ENCODE measurements at places on chromosomes 6 and 20.

DNA sequence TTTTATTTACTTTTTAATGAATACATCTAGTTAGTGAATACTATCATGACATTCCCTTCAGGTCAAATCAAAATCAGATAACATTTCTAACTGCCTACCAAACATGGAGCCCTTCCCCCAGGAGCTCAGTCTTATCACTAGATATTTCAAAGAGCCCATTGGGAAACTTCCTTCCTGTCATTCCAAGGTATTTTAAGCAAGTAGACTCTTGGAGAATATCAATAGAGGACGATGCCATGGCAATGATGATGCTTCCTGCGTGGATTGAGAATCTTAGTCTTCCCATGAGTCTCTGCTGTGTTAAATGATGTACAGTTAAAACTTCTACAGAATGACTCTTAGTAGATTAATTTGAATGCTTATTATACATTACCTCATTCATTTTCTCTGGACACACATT, 384.9 kb downstream of the CENPW start:
- DNase-seq, result no peak

DNA sequence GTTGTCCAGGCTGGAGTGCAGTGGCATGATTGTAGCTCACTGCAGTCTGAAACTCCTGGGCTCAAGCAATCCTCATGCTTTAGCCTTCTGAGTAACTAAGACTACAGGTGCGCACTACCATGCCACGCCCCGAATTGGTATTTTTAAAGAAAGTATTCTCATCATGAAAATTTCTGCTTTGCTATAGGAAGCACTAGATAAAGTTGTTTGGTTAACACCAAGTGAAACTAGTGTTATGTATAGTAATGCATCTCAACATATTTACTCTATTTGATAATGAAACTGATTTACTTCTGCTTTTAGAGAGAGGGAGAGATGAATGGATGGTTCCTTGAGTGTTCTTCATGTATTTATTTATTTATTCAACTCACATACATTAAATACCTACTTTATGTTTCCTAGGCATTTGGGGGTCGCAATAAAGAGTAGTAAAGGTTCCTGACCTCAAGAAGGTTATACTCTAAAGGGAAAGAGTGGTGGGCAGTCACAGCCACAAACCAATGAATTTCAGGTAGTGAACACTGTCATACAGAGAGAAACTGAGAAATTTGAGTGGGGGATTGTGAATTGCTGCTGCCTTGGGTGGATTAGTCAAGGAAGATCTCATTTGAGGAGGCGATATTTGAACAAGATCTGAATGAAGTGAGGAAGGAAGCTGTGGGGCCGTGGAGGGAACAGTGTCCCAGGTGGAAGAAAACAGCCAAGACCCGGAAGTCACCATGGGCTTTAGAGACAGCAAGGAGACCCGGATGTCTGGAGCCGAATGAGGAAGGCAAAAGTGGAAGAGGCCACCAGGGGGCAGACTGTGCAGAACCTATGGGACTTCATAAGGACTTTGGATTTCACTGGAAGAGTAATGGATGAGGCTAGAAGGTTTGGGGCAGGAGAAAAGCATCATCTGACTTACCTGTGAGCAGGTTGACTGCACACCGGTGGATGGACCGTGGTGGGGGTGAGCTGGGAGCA, 185.6 kb downstream of the TSHZ2 start:
- peak; percentile 68 for DNase-seq

GRCh38 chr6:96116674-96117073, 100.9 kb downstream of the FUT9 start:
- DNase-seq, result peak; percentile 4

DNA sequence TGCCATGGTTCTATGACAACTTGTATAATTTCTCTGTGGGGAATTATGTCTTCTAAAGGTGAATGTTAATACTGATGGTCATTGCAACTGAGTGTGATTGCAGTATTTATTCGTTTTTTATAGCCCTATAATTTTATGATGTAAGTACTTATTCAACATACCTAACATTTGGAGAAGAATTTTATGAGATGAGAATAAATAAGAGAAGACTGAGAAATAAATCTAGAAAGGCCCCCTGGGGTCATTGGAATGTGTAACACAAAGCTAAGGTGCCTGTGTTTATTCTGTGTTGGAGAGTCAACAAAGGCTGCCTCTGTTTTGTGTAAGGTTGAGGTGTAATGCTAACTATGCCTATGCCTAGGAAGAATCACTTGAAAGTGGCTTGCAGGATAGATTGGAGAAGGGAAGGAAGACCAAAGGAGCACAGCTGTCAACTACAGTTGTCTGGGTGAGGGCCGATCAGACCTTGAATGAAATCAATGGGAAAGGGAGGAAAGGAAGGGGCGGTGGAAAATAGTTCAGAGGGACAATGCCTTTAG, 1076.7 kb downstream of the KIF16B start:
- no peak for DNase-seq

DNA sequence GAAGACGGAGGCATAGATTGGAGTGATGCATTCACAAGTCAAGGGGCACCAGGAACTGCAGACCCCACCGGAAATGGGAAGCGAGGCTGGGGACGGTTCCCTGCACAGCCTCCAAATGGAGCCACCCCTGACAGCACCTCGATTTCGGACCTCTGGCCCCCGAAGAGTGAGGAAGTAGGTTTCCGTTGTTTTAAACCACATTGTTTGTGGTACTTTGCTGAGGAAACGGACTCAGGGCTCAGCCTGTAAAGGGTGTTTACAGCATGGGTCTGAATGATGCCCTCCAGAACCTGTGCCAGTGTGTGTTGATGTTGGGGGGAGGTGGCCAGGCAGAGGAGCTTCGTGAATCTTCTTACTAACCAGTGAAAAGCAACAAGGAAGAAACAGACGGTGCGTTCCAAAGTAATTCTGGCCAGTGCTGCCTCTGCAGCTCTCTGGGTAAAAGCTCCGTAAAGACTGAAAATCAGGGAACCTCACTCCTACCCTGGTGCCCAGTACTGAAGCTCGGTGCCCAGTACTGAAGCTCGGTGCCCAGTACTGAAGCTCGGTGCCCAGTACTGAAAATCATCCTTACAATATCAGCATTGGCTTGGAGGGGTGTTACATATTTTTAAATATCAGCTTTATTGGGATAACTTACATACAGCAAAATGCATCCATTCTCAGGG, 30.1 kb upstream of the CCR6 start:
- DNase-seq, result no peak

DNA sequence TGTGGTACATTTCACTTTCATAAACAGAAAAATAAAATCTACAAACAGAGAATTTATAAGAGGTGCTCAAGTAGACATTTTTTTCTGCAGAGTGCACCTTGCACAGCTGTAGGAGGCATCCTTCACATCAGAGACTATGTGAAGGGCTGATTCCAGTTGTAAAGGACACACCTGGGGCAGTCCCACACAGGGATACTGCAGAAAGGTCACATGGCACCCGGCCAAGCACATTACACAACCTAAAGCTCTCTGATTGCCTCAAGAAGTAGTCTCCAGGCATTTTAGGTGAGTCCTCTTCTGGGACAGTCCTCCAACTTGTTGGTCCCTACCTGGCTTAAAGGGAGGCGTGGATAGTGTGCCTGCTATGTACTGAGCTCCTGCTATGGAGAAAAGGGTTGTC, 502.9 kb upstream of the NOX3 start:
- no peak for DNase-seq

GRCh38 chr20:1469306-1469905, 2.8 kb upstream of the NSFL1C start:
- DNase-seq, result no peak

DNA sequence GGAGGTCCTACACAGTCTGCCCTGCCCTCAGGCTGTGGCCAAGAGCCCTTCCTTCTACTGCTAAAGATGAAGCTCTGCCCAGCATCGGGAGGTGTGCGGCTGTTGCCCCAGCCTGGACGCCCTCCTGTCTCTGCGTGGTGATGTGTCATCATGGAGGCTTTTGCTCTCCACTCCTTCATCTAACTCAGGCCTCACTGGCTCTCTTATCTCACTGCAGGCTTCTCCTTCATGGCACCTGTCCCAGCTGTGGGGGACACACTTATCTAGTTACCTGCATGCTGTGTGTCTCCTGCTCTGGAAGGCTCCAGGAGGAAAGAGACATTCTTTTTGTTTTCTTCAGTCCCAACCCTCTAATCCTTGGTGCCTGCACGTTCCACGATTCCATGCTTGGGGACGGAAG, 89.1 kb downstream of the PSMG4 start:
- DNase-seq, result no peak

DNA sequence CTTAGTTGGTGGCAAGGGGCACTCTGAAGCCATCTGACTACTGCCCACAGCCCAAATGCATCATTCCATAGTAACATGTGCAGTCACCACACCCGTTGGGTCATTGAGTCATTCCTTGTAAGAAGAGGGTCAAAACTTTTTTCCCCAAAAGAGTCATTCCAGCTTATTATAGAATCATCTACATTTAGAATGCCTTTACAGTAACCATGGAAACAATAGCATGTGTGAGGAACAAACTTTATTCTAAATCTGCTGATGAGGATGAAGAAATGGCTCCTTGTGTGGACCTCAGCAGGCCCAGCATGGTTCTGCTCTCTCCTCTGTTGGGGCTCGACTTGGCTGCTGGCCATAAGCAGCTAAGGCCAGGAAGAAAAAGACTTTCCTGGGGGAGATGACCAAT, 111.2 kb upstream of the PTPRT start:
- DNase-seq, result no peak

DNA sequence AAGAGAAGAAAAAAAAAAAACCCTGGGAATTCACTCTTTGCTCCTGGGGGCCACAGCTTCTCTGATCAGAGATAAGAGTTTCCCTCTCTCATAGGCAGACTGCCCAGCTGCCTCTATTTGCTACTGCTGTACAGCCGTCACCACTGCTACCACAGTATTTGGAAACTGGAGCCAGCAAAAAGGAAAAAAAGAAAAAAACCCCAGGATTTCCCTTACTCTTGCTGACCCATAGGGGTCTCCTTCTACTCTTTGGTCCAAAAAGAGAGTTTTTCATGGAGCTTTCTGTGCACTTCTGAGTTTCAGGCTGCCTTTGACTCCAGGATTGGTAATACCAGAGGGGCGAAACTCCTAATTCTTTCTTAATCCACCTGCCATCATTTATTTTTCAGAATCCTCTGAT, 89.7 kb downstream of the MDGA1 start:
- no peak for DNase-seq

GRCh38 chr6:4923081-4923480, 80.8 kb downstream of the RPP40 start:
- no peak for DNase-seq

DNA sequence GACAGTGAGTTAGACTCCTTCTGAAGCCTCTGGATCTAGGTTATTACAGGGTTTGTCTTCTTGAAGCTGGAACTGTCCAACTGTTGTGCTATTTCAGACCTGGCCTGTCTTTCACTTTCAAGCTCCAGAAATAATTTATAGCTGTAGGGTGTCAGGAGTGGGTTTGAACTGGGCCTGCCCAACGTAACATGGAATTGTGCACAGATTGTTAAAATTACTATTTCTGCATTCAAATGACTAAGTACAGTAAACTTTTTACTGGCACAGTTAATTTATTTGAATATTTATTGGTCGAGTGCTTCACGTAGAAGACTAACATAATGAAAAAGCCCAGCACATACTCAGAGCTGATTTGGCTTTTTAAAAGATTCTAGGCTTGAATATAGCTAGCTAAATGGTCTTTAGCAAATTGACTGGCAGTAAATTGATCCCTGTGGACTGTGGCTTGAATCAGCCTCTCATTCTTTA, 74.3 kb downstream of the ARID1B start:
- no peak for DNase-seq

- no peak for DNase-seq
Measured at GRCh38 chr20:53905820-53906191, 164.6 kb downstream of the BCAS1 start.

- DNase-seq, result no peak
Measured at GRCh38 chr6:167442245-167442644, 117.4 kb downstream of the TTLL2 start.

DNA sequence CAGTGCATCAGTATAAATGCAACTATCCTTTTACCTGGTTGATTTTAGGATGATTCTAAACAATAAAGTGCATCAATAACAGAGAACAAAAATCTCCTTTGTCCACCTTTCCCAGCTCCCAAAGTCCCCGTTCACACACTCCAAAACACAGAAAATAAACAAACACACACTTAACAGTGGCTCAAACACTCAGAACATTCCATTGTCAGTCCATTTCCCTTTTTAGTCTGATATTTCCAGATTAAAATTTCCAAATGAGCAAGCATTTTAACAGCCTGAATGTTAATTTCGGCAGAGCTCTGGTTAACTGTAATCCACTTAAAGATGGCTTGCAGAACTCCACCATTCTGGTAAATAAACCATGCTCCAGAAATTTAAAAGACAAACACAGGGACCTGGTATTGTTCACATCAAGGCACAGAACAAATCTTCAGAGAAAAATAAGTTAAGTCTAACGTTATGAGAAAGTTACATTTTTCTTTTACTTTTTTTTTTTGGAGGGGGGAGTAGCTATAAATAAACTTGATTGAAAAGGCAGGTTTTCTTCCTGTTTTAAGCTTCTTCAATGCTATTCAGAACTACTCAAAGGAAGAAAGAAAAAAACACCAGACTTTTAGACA, 100.8 kb downstream of the DST start:
- no peak for DNase-seq
